ENCODE measurements at places on chromosomes 6 and 20.

- DNase-seq: no peak
Measured at GRCh38 chr20:43681468-43681942, 14.6 kb downstream of the MYBL2 start.

DNA sequence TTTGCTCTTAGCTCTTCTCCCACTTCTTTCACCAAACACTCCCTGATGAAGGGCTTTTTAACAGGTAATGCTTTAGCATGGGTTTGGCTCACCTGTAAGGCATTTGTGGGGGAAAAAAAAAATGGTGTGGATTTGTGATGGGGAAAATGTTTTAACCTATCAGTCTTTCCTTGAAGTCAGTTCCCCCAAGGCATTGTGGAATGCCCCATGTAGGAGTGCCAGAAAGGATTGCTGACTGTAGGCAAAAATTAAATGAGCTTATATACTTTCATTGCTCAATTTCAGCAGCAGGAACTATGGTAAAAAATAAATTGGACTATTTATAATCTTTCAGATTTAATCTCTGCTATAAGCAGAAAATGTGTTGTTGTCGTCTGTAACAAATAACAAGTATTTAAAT lies 10.6 kb upstream of the SASH1 start:
- no peak for DNase-seq

- DNase-seq: no peak
Measured at GRCh38 chr6:135004399-135004798, 50.2 kb downstream of the HBS1L start.

- DNase-seq: no peak
Measured at GRCh38 chr20:62905536-62906117, 20.7 kb downstream of the DIDO1 start.

DNA sequence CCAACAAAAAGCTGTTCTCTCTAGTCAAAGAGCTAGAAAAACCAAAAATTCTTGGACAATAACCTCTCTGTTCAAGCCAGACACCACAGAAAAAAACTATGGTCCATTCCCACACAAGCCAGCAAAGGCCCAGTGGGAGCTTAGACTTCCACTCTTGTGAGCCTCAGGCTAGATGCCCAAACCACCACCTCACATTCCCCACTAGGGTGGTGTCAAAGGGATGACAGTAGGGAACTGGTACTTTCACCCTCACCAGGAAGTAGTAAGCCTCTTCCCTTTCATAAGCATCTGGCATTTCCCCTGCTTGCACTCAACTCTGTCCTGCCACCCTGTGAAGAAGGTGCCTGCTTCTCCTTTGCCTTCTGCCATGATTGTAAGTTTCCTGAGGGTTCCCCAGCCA lies 58.4 kb upstream of the RNF217 start:
- DNase-seq: peak; percentile 49

GRCh38 chr20:63831993-63832686 lies 1.1 kb upstream of the ZBTB46 start:
- no peak for DNase-seq

DNA sequence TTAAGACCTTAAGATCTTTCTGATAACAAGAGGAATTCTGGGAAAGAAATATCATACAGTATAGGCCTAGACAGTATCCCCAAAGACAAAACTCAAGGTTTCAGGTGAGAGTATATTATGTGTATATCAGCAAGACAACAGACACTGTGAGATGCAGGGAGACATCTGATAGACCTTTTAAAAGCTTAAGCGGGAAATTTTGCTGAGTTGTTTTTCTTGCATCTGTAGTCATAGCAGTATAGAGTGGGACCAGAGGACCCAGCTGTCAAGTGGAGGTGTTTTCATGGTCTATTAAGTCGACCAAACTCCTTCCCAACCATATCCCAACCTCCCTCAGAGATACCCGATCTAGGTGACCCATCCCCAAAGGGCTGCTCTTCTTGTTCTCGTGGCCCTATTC lies 98.1 kb upstream of the THEMIS start:
- DNase-seq: no peak

- DNase-seq: no peak
Measured at GRCh38 chr6:82367704-82368103, 4.1 kb downstream of the TPBG start.

DNA sequence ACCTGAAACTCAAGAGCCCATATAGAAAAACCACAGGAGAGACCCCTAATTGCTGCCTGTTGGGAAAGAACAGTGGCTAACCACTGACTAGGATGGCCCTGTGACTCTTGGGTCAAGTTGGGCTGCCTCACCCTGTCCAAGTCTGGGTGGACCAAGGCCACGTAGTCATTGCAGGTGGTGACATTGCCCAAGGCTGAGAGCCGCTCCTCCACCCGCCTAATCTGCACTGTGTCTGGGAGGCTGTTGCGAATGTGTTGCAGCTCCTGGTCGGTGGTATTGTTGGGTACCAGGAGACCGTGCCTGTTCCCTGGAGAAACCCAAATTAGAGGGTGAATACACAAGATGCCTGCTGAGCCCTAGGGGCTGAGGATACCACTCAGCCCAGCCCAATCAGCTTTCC lies 2.6 kb upstream of the MMP24OS start:
- no peak for DNase-seq

DNA sequence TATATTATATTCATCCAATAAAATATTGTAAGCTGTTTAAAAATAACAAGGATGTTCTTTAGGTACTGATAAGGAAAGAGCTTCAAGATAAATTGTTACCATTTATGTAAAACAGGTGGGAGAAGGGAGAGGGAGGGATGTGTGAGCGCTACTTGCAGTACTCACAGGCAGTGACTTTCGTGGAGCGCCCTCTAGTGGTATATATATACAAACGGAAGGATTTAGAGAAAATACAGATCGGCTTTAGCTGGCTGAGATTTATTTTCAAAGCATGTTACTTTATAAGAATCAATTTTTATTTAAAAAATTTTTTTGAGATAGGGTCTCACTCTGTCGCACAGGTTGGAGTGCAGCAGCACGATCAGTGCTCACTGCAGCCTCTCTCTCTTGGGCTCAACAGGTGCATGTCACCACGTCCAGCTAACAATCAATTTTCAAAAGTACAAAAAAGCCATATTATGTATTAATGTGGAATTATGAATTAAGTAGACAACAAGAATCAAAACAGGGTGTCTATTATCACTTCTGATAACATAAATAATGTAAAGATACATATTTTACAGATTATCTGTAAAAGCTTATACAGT lies 3.3 kb upstream of the MOG start:
- DNase-seq: peak; percentile 74

DNA sequence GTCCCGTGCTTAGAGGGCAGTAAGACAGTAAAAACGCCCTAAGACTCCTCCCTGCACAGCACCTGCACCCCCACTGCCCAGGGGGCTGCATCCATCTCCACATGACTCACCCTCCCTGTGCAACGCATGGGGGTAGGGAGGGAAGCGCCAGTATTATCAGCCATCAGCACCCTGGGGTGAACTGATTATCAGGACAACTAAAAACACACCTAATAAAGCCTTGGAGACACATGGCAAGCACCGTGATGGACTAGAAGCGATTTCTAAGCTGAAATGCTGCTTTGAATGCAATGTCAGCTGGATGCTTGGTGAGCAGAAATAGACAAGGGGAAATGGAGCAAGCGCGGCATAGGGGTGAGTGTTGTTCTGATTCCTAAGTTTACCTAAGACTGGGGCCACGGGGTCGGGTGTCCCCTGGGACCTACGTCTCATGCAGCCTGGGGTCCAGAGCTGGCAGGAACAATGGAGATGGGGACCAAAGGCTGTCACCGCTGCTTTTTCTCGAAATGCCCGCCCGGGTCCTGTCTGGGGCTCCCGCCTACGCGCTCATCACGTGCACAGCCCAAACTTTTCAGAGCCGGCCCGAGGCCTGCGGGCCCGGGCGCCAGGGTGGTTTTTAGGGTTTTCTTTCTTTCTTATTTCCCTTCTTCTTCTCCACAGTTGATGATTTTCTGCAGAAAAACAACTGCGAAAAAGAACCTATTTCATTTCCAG lies 702 bp upstream of the TNFAIP3 start:
- peak; percentile 70 for DNase-seq

- no peak for DNase-seq
Measured at GRCh38 chr6:85408039-85408438, 41.8 kb upstream of the NT5E start.

DNA sequence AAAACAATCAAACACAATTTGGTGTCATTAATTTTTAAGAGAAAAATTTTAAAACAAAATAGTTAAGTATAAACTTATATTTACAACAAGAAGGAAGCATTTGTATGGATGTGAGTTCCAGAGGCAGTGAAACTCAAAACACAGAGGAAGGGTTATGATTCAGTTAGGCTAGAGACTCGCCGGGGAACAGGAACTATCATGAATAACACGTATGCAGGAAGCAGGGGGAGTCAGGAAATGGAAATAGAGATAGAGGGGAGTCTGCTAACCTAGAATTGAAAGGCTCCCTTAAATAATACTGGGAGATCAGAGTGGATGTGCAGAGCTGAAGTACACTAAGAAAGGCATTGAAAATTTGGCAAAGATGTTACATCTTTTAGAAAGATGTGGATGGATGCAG lies 14.2 kb upstream of the HLA-DRB1 start:
- DNase-seq: no peak

DNA sequence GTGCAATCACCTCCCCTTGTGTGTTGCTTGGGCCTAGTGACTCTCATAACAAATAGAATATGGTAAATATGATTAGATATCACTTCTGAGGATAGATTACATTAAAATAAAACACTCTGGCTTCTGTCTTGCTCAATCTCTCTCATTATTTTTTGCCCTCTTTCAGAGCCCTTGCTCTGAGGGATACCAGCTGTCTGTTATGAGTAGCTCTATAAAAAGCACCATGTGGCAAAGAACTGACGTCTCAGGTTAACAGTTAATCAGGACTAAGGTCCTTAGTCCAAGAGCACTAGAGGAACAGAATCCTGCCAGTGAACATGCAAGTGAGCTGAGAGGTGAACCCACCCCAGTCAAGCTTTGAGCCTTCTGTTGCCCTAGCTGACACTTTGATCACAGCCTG lies 402.2 kb upstream of the HTR1E start:
- DNase-seq: no peak

GRCh38 chr20:62897666-62898065 lies 28.6 kb downstream of the DIDO1 start:
- DNase-seq: no peak

GRCh38 chr6:46657642-46658041 lies 4.9 kb downstream of the SLC25A27 start:
- no peak for DNase-seq

GRCh38 chr6:108710030-108710429 lies 138.2 kb upstream of the ARMC2 start:
- no peak for DNase-seq

GRCh38 chr6:160427312-160428068 lies 79.3 kb downstream of the SLC22A3 start:
- no peak for DNase-seq

GRCh38 chr6:156876302-156876701 lies 99.1 kb downstream of the ARID1B start:
- peak; percentile 53 for DNase-seq

GRCh38 chr6:33714385-33715040 lies 3.0 kb upstream of the UQCC2 start:
- no peak for DNase-seq

GRCh38 chr20:57180954-57181353 lies 85.5 kb downstream of the BMP7 start:
- no peak for DNase-seq

DNA sequence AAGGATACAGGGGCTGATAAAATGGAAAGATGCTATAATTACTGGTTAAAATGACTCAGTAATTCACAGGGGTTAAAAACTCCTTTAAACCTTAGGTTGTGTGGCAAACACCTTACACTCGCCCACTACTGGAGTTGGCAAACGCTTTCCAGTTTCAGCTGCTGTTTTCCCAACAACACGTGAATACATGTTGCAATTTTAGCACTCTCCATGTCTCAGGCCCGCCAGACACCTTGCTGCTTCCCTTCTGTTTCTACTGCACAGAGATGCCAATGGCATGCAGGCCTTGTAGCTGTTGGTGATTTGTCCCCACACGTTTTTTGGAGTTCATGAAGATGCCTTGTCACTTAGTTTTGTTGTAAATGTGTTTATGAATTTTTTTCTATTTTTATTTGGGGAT lies 5.3 kb upstream of the TTPAL start:
- no peak for DNase-seq

GRCh38 chr20:37941332-37941731 lies 38.4 kb downstream of the VSTM2L start:
- DNase-seq: no peak

GRCh38 chr20:43919686-43920403 lies 5.2 kb downstream of the TOX2 start:
- DNase-seq: no peak

- DNase-seq: no peak
Measured at GRCh38 chr6:111894951-111895350, 21.7 kb upstream of the FYN start.

All from SK-MEL-5 (cell line).